ENCODE measurements at places on chromosomes 1 and 21.

DNA sequence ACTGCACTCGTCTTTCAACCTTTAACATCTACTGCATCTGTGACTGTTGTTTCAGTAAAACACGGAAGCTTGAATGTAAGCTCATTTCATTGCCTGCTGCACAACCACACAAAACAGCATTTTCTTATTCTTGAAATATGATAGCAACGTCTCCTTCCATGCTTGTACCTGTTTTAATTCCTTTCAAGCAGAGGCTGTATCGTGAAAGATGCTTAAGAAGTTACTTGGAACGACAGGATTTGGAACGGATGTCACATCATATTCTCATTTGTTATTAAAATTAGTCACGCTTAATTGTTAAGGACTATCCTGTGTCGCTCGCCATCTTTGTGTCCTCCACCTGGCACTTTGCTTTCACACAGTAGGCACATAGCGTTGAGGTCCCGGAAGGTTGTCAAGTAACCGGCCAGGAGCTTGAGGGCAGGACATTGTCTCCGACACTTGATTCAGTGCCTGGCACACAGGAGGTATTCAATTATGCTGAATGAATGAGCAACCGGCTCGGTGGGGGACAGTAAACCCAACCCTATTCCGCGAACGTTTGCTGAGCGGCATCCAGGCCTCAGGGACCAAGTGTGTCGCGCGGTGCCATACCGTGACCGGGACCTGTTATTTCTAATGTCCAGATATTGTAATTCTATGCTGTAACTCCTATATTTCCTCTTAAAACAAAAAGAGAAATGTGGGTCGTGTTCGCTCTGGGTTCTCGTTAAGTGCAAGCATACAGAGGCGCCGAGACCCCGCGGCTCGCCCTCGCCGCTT is 499 bp upstream of the SH3GLB1 start:
- DNase-seq: peak; percentile 34

DNA sequence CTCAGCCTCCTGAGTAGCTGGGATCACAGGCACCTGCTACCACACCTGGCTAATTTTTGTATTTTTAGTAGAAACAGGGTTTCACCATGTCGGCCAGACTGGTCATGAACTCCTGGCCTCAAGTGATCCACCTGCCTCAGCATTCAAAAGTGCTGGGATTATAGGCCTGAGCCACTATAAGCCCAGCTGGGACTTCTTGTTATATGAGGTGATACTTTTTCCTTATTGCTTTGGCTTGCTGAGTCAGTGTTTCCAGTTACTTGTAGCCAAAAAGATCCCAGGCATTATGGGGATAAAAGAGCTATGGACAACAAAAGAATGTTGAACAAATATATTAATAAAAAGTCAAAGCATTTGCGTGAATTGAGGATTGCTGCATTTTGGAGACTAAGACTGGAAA is 69.9 kb upstream of the LPGAT1 start:
- DNase-seq: no peak

- no peak for DNase-seq
Observed at GRCh38 chr1:80310703-80311245, 1304.2 kb upstream of the ADGRL4 start.

GRCh38 chr1:160855181-160855981 is 7.3 kb downstream of the CD244 start:
- no peak for DNase-seq

GRCh38 chr1:29708796-29709703 is 472.7 kb downstream of the PTPRU start:
- no peak for DNase-seq

- no peak for DNase-seq
Observed at GRCh38 chr1:63073309-63074306, 248.8 kb upstream of the FOXD3 start.

Data from activated CD4-positive, alpha-beta T cell treated with anti-CD3 and anti-CD28 coated beads for 1 hour (primary cell).